Activated T-helper 1 cell treated with Interleukin-2 at 50 U/mL for 16 hours (primary cell): ENCODE measurements at places on chromosomes 11 and 22.
A peak's percentile ranks its signal among the peaks of the same experiment; 100 is the strongest.

DNA sequence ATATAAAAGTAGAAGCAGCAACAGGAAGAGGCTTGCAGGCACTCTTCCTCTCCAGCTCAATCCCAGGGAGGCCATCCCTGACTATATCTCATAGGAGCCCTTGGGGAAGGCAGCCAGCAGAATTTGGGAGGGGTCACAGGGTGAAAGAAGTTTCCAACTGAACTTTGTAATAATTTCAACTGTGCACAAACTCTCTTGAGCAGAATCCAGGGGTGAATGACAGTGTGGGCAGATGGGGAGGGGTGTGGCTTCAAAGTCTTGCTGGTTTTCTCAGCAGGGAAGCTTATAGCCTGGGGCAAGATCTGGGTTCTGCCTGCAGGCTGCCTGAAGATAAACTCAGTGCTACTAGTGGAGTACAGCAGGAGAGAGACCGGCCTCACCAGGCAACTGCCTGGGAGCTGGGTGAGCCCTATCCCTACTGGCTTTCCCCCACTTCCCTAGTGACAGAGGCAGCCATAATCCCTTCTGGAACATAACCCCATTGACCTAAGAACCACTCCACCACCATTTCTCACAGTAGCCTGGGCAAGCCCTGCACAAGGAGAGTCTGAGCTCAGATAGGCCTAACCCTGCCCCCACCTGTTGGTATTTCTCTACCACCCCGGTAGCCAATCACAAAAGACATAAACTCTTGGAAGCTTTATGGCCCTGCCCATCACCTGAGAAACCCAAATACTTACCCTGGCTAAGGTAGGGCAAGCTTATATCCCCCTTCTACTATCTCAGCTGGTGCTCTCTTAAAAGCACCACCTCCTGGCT, 17.8 kb upstream of the TTC12 start:
- no peak for DNase-seq

DNA sequence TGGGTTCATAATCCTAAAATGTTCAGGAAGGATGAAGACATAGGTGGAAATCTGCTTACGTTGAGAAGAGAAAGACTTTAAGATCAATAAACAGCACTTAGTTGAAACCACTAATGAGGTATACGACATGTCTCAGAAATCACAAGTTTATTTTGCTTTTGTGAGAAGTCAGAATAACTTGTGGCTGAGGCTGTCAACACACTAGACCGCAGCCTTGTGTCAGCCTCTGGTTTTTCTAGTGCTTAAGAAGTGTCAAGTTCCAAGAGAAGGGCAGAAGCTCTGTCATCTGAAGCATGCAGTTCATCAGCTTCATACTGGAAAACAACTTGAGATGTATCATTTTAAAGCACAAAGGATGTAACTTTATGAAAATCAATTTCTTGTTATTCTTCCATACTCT, 420.9 kb downstream of the METTL15 start:
- no peak for DNase-seq

GRCh38 chr11:13277768-13278608, at the start of gene BMAL1:
Gene BMAL1, plus strand, starts transcription at chr11:13277790. Its CDS starts 76,519 bp downstream, at chr11:13354309.
- DNase-seq, result peak; percentile 42

- no peak for DNase-seq
Observed at GRCh38 chr22:25327018-25327755, 107.7 kb downstream of the CRYBB2 start.

- DNase-seq, result no peak
Observed at GRCh38 chr22:47307326-47307725, 544.9 kb downstream of the TBC1D22A start.

GRCh38 chr11:113833151-113833550, 42.2 kb downstream of the USP28 start:
- no peak for DNase-seq

DNA sequence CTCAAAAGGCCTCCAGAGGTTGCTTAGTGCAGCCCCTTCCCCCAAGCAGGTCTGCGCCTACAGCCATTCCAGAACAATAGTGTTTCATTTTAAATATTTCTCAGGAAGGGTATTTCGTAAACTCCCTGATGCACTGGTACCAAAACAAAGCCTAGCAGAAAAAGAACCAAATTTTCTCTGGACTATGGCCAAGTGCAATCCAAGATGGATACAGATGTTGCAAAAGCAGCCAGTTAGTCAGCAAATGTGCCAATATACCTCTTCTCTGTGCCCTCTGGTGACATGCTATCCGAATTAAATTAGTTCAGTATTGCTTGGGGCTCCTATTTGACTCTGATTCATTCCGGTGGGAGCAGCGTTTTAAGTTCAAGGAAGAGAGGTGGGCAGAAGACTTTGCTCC, 247.8 kb downstream of the NTM start:
- no peak for DNase-seq

DNA sequence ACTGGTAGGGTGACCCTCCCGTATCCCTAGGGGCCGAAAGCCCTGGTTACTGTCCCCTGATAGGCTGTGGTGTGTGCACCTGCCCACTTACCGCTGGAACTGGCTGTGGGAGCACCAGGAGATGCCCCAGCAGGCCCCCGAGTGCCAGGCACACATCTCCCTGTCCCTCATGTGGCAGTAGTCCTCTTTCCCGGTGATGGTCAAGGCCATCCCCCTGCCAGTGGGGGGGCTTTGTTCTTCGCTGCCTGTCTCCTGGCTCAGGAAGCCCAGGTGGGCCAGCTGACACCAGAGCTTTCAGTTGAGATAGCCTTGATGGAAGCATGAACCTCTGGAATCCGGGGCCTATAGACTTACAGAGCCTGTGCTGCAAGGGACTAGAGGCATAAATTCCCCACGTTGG, 100.5 kb downstream of the MPPED1 start:
- DNase-seq, result no peak

DNA sequence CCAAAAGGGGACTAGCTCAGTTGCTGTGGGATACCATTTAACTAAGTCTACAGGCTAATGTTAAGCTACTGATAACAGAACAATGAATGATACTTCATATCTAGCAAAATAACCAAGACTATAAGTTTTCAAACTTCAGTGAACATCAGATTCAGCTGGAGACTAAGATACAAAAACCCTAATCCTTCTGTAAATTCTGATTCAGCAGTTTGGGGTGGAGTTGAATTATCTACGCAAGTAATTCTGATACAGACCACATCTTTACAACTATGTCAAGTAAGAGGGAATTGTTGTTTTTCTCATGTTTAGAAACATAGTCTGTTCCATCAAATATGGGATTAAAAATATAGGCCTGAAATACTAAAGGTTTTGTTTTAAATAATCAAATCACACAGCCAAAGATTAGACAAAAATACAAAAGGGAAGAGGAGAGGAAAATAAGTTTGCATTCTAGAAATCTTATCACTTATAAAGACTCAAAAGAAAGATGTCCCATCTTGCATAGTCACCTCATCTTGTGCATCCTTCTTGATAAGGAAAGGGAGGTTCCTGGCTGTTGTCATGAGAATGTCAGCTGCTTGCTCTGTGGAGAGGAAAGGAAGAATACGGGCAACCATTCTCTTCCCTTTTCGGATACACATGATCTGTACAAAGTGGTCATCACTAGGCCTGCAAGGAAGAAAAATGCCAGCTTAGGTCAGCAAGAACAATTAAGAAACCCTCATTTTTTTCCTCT, 21.4 kb downstream of the PATL1 start:
- no peak for DNase-seq

GRCh38 chr11:120615391-120615790, 103.8 kb downstream of the GRIK4 start:
- no peak for DNase-seq

DNA sequence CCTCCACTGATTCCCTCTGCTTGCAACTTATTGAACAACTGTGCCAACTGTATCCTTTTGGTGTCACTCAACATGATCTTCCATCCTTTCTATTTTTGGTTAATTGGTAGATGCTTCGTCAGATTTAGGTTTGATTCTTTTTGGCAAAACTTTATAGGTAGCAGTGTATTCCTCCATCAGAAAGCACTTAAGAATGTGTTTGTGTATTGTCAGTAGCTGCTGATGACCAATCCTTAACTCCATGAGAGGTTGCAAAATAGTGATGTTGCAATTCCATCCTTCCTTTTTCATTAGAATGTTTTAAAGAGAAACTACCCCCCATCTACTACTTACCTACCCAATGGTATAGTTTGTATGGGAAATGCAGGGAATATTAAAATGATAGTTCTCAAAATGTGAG, 22.1 kb downstream of the FAM76B start:
- DNase-seq, result no peak

GRCh38 chr22:43013355-43014315, 1.3 kb downstream of the PACSIN2 start:
- no peak for DNase-seq
